ENCODE measurements at places on chromosomes 1 and 21.

DNA sequence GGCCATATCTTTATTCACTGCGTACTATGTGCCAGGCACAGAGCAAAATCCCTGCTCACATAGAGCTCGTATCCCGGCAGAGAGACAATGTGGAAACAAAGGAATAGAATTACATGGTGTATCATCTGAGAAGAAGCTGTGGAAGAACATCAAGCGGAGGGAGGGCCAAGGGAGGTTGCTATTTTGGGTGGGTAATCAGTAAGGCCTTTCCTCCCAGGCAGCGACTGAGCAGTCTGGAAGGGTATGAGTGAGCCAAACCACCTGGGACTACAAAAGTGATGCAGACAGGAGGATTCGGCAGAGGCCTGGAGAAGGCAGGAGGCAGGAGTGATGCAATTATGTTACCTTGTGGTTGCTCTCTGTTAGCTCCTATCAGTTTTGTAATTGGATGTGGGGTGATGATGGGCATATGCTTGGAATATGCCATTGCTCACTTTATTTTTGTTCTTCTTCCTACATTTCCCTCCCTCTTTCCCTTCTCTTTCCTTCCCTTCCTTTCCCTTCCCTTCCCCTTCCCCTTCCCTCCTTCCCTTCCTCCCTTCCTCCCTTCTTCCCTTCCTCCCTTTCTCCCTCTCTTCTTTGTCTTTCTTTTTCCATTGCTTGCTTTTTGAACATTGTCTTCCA, 172.9 kb downstream of the DISC1 start:
- no peak for DNase-seq

DNA sequence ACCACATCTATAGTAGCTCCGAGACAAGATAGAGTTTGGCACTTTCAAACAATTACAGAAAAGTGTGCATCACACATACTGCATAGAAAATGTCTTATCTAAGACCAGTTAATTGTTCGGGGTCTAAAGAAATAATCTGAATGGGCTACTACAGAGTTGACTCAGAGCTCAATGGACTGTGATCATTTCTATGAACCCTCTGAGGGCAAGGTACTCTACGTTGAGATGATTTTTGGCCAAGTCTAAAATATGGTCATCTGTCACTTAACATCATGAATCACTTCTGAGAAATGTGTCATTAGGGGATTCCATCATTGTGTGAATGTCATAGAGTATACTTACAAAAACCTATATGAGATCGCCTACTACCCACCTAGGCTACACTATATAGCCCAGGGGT, 123.5 kb downstream of the SLC44A5 start:
- DNase-seq: no peak

DNA sequence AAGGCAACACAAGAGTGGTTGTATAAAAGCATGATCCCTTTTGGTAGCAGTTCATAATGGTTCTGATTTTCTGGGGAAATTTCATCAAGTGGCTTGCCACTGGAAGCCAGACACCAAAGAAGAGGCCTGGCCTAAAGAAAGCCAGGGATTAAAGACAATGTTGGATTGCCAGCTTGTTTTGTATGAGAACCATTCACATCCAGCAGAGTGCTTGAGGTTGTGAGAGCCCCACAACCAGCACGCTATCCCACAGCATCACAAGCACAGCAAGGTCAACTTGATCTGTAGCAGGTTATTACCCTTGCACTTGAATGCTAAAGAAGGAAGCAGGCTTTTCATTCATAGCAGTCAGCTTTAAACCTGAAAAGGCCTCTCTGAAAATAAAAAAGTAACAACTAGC, 399.8 kb downstream of the PLPP3 start:
- no peak for DNase-seq

GRCh38 chr1:118900643-118901440, 87.3 kb downstream of the TBX15 start:
- no peak for DNase-seq

- no peak for DNase-seq
Measured at GRCh38 chr1:111887385-111887784, 102.1 kb downstream of the KCND3 start.

GRCh38 chr1:158979229-158979628, 30.5 kb upstream of the IFI16 start:
- DNase-seq: no peak

DNA sequence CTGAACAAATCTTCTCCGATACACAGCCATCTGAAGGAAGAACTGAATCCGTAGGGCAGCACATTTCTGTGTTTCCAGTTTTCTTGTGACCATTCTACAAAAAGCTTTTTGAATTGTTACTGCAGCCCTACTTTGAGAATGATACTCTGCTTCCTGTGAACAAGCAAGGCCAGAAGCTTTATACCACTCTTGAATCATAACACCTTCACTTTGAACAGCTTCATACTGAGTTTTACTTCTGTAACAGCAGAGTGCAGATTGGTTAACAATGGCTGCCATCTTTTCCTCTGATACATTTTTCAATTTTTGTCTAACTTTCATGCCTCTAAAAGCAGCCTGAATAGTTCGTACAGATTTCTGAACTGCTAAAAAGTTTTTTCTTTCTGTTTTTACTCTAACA, 33.6 kb upstream of the F13B start:
- no peak for DNase-seq

DNA sequence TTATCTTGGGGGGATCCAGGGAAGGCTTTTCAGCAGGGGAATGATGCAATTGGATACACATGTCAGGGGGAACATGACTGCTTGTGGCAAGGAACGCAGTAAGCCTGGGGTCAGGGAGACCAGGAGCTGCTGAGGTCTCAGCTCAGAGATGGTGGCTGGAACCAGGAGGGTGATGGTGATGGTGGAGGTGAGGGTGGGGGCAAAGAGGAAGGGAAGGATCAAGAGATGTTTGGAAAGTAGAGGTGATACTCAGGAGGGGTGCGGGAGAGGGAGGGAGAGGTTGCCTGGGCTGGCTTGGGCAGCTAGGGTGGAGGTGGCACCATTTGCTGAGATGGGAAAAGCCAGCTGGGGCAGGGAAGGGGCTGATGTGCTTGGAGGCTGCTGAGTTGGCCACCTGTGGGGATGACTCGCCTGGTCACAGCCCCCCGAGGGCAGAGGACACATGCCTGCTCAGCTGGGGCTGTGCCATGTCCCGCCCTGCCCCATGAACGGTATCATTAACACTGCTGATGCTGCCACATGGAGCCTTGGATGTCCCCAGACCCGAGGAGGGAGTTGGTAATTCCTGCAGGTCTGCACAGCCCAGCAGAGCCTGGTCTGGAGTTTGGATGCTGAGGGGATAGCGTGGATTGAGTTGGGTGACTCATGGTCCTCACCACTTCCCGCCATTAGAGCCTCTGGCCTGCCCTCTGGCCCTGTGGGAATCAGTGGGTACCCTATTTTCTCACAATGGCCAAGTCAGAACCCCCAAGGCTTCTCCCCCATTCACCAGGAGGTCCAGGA, 6.3 kb upstream of the PADI1 start:
- no peak for DNase-seq

GRCh38 chr1:158124034-158124433, 56.7 kb upstream of the CD1D start:
- DNase-seq: no peak

- DNase-seq: no peak
Measured at GRCh38 chr1:32525053-32525452, 14.2 kb upstream of the ZBTB8A start.

DNA sequence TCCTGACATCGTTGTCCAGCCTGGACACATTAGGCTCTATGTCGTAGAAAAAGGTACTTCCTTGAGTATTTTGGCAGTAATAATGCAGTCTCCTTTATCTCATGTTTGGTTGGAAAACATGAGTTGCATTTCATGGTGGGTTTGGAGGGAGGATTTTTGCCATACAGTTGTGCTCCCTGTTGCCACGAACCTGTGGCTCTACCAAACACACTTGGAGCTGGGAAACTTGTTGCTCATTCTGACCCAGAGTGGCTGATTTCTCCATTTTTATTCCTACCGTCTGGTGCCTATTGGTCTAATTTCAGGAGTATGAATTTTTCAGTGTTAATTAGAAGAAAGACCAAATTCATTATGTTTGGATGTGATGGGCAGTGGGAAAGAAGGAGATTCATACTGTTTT, 50.7 kb downstream of the MPZL1 start:
- DNase-seq: no peak

DNA sequence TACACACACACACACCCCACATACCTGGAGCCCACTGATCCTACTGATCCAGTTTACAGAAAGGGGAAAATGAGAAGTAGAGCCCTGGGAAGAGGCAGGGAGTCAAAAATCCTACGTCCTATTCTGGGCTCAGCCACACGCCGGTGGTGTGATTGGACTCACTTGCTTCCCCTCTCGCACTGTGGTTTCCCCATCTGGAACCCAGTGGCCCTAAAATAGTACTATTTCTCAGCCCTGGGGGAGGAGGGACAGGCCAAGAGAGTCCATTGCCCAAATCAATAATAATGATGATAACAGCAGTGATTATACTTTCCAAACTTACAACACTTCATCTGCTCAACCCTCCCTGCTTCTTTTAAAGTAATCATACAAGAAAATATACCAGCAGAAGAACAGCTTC, 2.9 kb upstream of the PIGR start:
- DNase-seq: no peak

DNA sequence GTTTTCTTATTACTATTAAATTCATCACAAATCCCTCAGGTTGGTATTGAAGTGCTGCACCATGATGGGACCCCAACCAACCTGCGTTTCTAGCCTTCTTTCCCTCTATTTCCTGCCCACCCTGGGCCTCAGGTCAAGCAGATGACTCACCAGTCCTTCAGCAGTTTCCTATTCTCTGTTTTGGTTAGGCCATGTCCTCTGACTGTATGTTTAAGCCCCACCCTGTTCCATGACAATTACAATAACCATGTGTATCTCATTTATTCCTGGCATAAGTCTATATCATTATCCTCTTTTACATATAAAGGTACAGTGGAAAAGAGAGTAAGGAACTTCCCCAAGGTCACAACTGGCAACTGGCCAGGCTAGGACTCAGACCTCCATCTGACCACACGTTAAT, 5.3 kb upstream of the FAM78B start:
- DNase-seq: no peak

DNA sequence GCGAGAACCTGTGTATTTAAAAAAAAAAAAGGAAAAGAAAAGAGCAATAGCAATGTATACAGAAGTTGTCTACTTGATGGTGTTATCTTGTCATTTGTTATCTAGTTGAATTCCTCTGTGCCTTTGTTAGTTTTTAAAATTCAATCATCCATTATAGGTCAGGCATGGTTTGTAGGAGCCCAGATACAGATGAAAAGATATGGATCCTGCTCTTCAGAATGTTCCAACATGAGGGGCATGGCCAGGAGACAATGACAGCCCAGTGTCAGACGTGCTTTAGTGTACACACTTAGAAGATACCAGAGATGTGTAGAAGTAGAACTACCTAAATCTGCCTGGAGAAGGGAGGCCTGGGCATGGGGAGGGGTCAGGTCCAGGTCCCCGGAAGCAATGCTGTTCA, 16.6 kb downstream of the MTARC2 start:
- no peak for DNase-seq

DNA sequence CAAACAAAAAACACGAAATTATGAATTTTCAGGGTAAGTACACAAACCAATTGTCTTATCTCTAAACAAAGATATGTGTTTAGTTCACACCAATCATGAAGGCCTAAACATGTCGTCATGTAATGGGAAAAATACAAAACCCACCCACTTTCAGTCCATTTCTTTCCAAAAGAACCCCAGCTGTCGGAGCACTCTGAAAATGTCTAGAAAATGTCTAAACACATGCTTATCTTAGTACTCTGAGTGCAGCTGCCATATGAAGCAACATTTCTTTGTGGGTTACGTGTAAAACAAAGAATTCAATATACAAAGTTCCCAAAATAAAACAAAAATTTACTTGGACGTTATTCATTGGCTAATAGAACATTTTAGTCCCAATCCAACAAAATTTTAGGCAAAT, 22.7 kb downstream of the SERBP1 start:
- DNase-seq: no peak

DNA sequence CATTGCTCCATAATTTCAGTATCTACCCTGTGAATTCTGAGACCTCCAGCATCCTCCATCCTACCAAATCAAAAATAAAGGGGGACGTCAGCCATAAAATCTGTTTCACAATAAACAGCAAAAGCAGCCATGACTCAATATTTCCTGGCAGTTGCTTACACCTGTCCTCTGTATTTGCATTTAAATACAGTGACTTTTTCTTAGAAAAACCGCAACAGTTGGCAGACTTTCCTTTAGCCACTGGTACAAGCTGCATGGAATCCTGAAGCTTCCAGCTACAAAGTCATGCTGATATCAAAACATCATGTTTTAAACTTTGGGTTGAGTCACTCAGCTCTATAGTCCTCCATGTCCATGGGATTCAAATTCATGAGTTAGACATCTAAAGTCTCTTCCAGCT, 278.0 kb upstream of the KAZN start:
- no peak for DNase-seq

GRCh38 chr21:26961698-26962097, 5.2 kb downstream of the ADAMTS5 start:
- DNase-seq: peak; percentile 17

- peak; percentile 62 for DNase-seq
Measured at GRCh38 chr1:153565529-153566374, at the start of gene S100A2. Gene S100A2 (minus strand): TSS chr1:153565844. CDS start chr1:153563877, 1,967 bp downstream.

DNA sequence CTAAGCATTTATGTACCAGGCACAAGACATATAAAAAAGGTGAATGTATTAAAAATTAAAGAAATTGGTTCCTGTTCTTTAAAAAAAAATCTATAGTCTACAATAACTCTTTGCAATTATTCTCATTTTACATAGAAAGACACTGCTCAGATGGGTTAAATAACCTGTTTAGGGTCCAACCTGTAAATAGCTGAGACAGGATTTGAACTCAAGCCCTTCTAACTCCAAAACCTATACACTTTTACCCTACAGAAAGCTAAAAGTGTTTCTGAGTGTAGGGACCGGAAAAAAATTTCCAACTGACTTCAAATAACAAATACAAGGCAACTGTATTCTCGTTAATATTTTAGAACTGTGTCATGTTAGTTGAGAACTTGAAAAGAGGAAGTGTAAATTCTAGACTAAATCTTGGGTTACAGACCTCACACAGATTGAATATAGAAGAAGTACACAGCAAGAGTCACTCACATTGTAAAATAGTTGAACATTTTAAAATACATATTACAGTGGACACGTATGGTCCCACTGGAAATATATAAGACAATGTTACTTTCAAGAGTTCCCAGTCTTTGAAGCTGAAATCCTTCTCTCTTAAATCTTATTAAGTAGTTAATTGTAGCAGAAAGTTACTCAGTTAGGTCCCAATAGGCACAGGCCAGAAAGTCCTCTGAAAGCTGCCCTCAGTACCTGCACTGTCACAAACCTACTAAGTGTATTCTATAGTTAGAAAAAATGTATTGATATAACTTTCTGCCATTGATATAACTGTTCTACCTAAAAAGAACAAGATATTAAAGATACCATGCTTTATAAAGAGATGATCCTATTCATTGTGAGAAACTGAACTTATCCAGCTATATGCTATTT, 7.3 kb downstream of the EDEM3 start:
- no peak for DNase-seq

- DNase-seq: no peak
Measured at GRCh38 chr1:57633056-57633455, 209.2 kb upstream of the DAB1 start.

GRCh38 chr1:182299728-182300616, 91.6 kb downstream of the GLUL start:
- peak; percentile 63 for DNase-seq

- no peak for DNase-seq
Measured at GRCh38 chr1:153933955-153934354, 11.2 kb upstream of the GATAD2B start.

GRCh38 chr1:27418326-27419185, 26.1 kb downstream of the GPR3 start:
- DNase-seq: peak; percentile 90

Data from activated CD4-positive, alpha-beta T cell treated with anti-CD3 and anti-CD28 coated beads, Interleukin-2, Interleukin-6, amounts not matched to agents 100 ng/mL and 50 ng/mL, durations not matched to agents 16 hours and 8 hours (primary cell).